Activated CD4-positive, CD25-positive, alpha-beta regulatory T cell (primary cell): ENCODE measurements at places on chromosomes 12 and 14.

DNA sequence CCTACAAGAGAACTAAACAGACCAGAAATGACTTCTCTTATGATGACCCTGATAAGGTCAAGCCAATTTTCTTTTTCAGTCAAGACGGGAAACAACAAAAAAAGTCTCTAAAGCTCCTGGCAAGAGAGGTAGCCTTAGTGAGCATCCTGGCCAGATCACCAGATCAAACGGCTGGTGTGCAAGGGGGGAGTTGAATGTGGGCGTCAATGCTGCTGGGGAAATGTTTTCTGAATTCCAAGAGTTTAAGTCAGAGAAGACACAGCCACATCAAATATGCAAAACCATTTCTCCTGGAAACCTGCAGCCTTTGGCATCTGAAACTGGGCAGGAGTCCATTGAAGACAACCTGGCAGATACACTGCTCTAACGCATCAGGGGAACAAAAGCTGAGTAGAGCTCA lies 16.0 kb upstream of the SELPLG start:
- no peak for DNase-seq

GRCh38 chr12:120314220-120314619 lies 12.1 kb downstream of the SIRT4 start:
- DNase-seq = no peak

DNA sequence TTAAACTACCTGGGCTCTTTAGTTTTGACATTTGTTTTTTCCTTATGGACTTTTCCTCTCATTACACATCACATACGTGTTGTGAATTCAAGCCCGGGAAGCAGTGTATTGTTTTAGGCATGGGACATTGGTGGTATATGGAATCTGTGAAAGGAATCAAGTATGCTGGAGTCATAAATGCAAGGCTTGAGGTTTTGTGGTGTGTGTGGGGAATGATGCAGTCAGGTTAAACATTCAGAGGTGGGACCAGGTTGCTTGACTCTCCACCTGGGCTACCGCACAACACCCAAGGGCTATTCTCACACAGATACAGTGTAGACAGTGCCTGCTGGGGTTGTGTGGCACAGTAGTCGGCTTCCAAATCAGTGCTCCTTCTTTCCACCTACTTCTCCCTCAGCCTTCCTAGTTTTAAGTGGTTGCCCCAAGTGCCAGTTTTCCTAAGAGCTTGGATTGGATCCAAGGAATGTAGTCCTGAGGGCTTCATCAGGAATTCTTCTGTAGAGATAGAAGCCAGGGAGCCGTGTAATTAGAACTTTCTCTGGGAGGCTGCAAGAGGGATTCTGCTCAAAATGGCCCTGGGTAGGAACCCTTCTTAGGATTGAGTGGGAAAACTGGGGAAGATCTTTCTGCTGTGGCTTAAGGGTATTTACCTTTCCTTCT lies 243.7 kb downstream of the C12orf75 start:
- no peak for DNase-seq

DNA sequence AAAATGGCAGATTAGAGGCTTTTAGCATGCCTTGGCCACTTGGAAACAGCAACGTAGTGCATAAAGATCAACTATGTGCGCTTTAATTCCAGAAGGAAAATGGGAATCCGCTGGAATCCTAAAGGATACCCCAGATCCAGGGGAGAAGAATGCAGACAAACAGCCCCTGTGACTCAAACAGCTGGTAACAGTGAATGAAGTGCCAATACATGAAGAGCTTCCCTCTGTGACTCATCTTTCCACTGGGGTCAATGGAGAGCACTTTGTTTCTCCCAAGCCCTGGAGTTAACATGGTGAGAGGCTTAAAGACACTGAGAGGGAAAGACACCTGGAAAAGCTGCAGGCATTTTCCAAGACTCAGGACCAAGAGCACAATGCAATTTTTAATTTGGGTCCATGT lies 263.1 kb downstream of the CEP128 start:
- no peak for DNase-seq

GRCh38 chr12:6552140-6552551 lies 3.7 kb downstream of the IFFO1 start:
- DNase-seq = no peak

DNA sequence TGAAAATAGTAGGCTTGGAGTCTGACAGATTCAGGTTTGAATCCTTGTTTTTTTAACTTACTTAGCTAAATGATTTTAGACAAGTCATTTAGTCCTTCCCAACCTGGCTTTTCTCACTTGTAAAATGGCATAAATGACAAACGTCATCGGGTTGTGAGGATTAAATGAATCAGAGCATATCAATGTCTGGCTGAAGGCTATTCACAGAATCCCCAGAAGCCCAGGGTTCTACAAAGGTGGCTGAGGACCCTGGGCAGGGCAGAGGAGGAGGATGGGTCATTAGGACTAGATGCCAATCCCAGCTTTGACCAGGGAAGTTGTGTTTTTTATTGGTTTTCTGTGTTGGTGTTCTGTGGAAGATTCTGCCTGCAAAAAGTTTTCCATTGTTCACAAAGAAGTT lies 7.6 kb upstream of the PTPRB start:
- DNase-seq = no peak

DNA sequence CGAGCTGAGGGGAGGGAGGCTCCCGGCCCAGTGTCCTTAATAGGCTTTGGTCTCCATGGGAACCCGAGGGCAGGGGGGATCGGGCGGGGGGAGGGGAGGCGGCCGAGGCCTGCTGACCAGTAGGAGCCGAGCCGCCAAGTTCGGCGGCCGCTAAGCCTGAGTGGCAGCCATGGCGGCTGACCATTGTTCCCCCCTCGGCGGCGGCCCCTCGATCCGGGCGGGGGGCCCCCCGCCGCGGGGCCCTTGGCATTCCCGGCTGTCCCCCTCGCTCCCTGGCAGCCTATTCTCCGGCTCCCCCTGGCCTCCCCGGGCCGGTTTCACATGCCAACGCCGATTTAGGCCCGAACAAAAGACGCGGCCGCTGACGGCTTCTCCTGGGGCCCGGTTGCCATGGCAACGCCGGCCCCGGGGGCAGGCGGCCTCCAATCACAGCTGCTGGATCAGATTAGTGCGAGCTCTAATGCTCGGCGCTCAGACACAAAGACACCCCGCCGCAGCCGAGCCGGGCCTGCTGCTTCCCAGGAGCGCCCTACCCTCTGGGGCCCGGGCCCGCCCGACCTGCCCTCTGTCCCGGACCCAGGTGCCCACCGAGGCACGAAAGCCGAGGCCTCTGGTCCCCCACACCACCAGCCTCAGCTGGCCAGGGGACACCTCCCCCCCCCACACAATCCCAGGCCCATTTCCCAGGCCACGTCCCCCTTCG lies 7.3 kb downstream of the MSI1 start:
- no peak for DNase-seq

GRCh38 chr14:39563361-39563760 lies 131.1 kb upstream of the FBXO33 start:
- DNase-seq = no peak
